NCI-H1092 treated with DMSO at 0.1 percent for 48 hours (cell line): ENCODE measurements at places on chromosomes 7 and 10.

DNA sequence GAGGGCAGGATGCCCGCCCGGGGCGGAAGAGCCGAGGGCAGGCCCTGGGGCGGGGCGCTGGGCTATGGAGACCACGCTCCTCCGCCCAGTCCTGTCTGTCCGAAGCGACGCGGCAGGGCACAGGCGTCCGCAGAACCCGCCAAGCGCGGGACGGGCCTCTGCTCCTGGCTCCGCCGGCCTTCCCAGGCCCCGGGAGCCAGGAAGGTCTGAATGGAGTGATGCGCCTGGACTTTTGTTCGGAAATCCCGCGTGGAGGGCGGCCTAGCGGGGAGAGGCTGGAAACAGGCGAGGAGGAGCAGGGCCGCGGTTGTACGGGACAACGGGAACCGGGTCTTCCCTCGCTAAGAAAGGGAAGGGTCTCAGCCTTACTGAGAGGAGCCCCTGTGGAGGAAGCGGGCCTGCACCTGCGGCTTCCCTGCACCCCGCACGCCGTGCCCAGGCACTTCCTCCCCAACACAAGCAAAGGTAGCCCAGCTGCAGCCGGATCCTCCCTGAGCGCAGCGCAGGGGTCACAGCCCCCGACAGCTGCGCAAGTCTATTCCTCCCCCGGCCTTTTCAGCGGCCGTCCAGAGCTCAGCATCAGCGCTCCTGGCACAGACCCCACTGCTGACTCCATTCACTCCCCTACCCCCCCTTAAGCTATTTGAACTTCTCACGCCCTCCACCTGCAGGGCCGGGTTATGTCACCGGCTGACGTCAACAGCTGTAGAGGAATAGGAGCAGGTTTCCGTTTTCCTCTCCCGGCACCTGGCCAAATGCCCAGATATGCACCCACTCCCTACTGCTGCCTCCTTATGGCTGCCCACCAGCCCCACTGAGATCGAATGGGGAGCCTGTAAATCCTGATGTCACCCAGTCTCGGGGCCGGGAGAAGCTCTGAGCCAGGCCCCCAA lies 143.2 kb upstream of the RET start:
- peak; percentile 58 for DNase-seq

GRCh38 chr10:121310151-121310711 lies 288.0 kb downstream of the FGFR2 start:
- DNase-seq, result peak; percentile 43

GRCh38 chr7:82430500-82431465 lies 12.8 kb downstream of the CACNA2D1 start:
- no peak for DNase-seq

- no peak for DNase-seq
Observed at GRCh38 chr7:74599244-74599643, 58.3 kb upstream of the GTF2I start.

DNA sequence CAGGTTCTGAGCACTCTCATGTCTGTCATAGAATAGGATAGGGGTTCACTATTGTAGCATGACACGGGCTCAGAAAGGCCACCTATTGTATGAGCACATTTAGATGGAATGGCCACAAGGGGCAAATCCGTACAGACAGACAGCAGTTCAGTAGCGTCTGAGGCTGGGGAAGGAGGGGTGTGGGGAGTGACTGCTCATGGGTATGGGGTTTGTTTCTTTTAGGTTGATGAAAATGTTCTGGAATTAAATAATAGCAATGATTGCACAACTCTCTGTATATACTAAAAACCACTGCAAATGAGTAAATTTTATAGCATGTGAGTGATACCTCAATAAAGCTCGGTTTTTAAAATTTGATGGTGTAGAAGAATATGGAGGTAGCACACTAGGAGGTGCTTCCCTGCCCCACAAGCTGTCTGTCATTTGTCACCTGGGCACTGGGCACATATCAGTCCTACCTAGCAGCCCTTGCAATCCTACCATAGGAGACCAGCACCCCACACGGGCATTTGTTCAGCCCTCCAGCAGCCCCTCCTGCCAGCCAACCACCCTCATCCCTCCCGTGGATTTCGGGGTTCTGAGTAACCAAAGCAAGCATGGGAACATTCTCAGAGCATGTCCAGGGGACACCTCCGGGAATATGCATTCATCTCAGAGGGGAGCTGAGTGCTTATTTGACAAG lies 35.2 kb downstream of the KCNMA1 start:
- DNase-seq, result no peak

DNA sequence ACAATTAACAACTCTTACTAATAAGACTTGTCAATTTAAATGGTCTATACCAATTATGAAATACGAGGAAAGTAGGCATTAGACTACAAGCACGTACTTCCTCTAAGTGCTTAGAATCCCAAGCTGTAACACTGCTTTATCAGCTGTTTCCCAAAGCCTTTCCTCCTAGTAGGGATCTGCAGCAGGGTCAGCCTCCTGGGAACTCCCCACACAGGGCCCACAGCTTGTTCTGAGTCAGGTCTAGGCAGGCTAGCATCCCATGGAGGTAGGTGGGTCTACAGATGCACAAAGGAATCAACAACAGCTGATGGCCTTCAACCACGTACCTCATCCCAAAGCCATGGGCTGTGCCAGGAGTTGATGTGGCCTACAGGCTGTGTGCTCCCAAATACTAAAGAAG lies 14.7 kb downstream of the MMS19 start:
- DNase-seq, result no peak

DNA sequence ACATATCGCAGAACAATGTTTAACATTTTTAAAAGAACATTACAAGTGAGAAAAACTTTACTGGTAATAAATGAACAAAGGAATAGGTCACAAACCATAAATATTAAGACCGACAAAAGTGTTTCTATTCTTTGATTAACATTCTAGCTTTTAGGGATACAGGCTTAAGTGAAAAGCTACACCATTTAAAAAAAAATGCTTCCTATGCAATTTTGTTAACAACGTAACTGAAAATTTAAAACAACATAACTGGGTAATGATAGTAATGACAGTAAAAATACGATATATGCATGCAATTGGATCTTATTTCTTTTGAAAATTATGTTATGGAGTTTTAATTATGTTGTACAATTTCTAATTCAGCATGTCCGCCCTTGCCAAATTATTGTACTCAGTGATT lies 49.7 kb upstream of the THSD7A start:
- DNase-seq, result no peak

GRCh38 chr7:94243066-94243711 lies 151.5 kb upstream of the COL1A2 start:
- no peak for DNase-seq

DNA sequence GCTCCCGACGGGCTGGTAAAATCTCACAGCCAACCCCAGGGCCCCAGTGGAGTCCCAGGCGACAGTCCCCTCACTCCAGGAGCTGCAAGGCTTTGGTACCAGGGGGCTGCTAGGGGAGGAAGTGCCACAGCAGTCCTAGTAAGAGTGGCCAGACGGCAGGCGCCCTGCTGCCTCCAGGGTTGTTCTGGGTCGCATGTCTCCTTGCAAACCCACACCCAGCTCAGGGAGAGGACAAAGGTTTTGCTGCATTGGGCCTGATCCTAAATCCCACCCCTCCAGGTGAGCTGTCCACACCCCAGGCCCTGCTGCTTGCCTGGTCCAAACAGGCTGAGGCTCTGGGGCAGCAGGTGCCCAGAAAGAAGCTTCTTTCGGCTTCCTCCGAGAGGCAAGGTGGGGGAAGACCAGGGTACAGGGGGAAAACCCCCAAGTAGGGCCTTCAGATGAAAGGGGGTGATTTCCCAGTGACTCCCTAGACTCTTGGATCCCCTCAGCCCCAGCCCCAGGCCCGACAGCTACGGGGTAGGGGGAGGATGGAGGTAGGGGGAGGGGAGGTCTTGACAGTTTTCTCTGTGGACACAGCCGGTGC lies 4.2 kb upstream of the KCP start:
- no peak for DNase-seq

DNA sequence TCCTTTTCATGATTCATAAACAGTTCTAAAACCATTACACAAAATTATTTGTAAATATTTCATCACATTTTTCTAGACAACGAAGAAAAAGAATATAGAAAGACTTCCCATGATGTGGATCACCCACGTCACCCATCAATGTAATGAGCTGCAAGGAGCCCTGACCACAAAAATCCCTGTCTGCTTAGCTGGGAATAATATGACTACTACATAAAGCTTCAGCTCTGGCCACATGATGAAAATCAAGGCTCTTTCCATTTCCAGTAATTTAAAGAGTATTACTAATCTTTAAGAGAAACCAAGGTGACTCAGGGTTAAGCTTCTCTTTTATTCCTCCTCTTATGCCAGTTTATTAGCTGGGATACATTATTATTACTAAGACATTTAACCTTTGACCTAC lies 180.8 kb upstream of the CACNA2D1 start:
- no peak for DNase-seq
